Renal cortical epithelial cell (primary cell): ENCODE measurements at places on chromosomes 2 and 18.

DNA sequence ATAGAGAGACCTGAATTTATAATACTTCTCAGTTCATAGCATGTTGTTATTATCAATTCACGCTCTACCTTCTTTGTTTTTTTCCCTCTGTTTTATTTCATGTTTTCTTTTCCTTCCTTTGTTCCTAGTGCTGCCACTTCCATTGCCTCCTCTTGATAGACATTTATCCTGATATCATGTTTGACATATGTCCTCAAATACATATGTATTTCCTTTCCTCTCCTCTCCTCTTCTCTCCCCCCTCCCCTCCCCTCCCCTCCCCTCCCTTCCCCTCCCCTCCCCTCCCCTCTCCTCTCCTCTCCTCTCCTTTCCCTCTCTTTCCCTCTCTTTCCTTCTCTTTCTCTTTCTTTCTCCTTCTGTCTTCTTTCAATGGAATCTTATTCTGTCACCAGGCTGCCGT is 67.8 kb downstream of the TDRD15 start:
- DNase-seq = no peak

DNA sequence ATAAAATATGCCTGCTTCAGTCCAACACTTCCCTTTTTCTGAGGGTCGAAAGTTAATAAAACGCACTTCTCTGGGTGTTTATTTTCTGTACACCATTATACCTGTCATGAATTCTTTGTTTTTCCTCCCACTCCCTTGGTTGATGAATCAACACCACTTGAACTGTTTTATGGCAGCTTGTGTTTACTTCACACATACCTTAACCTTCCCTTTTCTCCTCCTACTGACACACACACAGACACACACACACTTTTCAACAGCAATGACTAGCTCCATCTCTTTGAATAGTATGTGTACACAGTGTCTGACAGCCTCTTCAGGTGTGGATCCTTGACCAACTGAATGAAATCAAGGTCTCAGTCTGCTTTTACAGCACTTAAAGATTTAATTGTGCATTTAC is 91.3 kb downstream of the SATB2 start:
- peak; percentile 86 for DNase-seq

GRCh38 chr2:13414897-13415296 is 698.2 kb downstream of the TRIB2 start:
- no peak for DNase-seq

GRCh38 chr18:31741097-31741735 is 19.5 kb downstream of the SLC25A52 start:
- peak; percentile 21 for DNase-seq

GRCh38 chr2:139165041-139165440 is 384.9 kb upstream of the NXPH2 start:
- DNase-seq = no peak

DNA sequence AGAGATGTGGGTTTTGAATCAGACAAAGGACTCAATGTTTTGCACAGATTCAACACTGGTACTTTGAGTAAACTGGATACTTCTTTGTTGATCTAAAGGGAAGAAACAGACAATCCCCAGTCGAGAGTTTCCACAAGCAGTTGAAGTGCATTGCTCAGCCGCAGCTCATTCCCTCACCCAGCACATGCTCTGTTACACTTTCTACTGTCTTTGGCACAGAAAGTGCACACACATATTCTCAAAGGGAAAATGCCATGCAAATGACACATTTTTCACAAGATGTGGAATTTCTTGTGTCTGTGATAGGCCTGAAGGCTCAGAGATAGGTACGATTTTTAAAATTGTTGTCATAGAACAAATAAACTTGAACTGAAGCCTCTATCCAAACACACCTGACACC is 258.9 kb upstream of the TRIB2 start:
- DNase-seq = no peak

DNA sequence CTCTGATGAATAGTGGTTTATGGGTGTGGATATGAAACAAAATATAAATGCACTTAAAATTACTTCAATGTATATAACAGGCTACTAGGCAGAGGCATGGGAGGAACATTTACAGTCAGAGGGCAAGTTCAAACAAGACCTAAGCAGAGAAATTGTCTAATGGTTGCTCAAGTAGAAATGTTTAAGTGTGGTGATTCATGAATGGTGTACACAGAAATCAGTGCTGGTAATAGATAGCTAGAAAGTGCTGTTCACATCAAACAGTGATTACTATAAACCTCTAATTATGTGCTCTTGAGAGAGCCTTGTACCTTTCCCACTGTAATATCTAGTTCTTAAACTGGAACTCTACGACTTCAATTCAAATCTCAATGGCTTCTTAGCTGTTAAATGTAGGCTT is 485.1 kb downstream of the NRXN1 start:
- no peak for DNase-seq
